CD4-positive, alpha-beta T cell treated with Interleukin-1 beta for 1 hour (primary cell): ENCODE measurements at places on chromosomes 6 and 20.

DNA sequence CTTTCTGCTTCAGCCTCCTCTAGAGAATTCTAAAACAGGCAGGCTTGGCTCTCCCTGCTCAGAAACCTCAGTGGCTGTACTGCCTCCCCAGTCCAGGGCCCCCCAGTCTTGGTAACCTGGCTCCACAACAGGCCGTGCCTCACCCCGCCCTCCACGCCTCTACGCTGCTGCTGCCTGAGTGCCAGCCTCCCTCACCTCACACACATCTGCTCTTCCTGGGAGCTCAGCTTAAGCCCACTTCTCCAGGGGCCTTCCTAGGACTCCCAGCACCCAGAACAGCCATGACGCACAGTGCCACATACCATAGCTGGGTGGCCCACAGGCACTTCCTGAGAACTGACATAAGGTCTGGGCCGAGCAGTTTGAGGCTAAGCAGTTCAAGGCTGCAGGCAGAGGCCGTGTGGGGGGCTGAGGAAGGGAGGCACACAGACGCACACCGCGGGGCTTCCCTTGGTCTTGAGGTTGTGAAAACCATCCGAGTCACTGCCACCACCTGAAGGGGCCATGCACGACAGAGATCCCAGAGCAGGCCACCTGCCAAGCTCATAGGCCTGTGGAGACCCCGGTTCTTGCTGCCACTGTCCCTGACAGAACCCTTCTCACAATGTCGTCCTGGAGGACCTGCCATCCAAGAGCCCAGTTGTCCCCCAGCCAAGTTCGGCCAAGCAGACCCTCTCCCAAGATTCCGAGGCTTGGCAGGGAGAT is 42.6 kb downstream of the DSTN start:
- DNase-seq: peak; percentile 52

DNA sequence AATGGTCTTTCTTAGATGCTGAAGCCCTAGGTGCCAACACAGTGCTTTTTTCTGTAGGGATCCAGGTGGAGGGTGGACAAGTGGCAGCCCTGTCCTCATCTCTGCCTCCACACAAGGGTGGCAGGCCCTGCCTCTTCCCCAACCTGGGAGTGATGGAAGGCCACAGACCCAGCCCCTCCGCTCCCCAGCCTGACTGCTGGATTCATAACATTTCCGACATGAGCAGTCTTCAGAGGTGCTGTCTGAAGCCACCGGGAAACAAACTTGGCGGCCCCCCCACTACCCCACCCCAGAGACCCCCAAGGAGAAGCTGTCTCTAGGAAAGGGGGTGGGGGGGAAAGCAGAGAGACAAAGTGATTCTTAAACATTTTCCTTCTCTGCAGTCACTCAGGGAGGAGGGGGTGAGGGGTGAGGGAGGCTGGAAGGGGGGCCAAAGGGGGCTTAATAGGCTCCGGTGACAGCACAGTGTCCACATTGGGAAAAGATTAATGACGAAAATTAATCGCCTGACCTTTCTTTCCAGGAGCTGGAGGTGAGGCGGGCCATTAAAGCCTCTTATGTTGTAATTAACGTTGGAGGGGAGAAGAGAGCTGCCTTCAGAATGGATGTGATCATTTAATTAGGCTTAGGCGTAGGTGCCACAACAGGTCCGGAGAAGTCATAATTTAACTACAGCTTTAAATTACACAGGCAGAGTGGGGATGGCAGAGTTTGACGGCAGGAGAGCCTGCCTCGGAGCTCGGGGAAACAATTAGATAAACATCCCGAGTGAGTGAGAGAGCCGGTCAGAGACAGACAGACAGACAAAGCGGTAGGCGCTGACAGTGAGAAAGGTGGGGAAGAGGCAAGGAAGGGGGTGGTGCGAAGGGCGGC is 76.8 kb upstream of the FOXP4 start:
- DNase-seq: no peak

DNA sequence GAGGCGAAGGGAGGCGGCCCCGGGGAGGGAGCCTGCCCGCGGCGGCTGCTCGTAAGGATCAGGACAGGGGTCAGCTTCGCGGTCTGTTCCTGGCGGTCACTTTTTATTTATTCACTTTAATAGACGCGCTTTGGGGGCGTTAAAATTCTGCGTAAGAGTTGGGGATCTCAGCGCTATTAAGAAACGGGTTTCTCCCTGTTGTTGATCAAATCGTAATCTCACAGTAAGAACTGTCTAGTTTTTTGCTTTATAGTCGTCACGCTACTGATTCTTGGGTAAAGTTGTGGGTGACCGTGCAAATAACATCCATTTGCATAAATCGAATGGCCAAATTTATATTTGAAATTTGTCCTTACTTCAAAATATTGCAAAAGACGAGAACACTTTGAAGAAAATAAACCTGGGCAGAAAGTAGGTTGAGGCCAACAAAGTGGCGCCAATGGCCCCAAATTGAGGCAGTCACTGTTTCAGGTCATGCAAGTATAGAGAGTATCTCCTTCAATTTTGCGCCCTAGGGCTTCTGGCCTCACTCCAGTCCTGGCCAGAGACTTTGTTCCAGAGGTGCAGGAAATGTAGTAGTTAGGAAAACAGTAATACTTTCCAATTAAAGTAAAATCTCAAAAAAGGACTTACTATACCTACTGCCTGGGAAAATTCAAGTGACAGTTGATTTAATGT is 963 bp upstream of the RMND1 start:
- DNase-seq: peak; percentile 2

GRCh38 chr6:37282371-37282770 is 24.4 kb upstream of the TMEM217 start:
- no peak for DNase-seq

- DNase-seq: no peak
These were observed 3.8 kb upstream of the WFDC12 start for GRCh38 chr20:45128099-45128498.

- no peak for DNase-seq
These were observed 1034.9 kb downstream of the EYS start for GRCh38 chr6:64672131-64672530.

GRCh38 chr20:57251949-57252348 is 14.5 kb downstream of the BMP7 start:
- DNase-seq: no peak
